ENCODE measurements at places on chromosomes 6 and 20.
A peak's percentile ranks its signal among the peaks of the same experiment; 100 is the strongest.

- no peak for DNase-seq
Observed at GRCh38 chr20:50980071-50980681, 21.6 kb downstream of the MOCS3 start.

GRCh38 chr6:84772428-84773132, 8.2 kb upstream of the TBX18 start:
- DNase-seq, result no peak

DNA sequence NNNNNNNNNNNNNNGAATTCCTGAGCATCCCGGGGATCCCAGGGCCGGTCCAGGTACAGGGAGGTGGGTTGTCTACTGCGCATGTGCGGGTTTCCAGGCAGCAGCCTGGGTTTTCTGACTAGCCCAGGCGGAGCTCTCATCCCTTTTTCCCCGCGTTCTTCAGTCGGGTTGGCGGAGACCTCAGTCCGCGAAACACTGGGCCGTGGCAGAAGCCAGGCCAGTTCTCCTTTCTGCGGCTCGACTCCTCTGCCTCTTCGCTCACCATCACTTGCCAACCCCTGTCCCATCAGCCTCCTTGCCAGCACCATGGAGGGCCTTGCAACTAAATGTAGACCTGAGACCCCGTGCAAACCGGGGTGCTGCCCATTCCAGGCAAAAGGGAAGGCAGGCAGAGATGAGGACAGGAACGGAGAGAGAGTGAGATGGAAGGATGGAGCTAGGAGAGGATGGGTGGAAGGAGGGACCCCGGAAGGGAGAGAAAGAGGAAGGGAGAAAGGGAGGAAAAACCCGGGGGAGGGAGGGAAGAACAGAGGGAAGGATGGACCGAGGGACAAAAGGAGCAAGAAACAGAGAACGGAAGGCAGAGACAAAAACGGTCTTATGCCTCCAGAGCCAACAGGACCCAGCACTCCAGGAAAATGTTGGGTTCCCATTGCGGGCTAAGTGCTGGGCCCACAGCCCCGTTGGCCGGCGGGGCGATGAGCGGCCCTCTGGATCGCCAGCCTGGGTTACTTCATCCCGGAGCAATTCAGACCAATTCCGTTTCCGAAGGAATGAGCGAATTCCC, 445.4 kb upstream of the DEFB115 start:
- DNase-seq, result peak; percentile 38

GRCh38 chr20:38861071-38861401, 55.5 kb downstream of the PPP1R16B start:
- DNase-seq, result no peak

DNA sequence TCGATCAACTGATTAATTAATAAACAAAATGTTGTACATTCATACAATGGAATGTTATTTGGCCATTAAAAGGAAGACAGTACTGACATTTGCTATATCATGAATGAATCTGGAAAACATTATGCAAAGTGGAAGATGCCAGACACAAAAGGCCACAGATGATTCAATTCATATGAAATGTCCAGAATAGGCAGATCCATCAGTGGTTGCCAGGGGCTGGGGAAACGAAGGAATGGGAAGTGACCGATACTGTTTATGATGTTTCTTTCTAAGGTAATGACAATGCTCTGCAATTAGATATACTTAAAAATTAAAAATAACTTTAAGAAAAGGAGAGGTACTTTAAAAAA, 37.2 kb downstream of the ELOVL5 start:
- DNase-seq, result no peak

DNA sequence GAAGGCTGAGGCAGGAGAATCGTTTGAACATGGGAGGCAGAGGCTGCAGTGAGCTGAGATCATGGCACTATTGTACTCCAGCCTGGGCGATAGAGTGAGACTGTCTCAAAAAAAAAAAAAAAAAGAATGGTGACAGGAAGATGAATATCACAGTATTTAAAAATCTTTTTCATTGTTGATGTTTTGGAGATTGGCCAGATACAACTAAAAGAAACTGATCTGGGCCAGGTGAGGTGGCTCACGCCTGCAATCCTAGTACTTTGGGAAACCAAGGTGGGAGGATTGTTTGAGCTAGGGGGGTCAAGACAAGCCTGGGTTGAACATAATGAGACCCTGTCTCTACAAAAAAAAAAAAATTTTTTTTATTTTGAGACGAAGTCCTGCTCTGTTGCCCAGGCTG, 52.1 kb downstream of the TRAF3IP2 start:
- no peak for DNase-seq

DNA sequence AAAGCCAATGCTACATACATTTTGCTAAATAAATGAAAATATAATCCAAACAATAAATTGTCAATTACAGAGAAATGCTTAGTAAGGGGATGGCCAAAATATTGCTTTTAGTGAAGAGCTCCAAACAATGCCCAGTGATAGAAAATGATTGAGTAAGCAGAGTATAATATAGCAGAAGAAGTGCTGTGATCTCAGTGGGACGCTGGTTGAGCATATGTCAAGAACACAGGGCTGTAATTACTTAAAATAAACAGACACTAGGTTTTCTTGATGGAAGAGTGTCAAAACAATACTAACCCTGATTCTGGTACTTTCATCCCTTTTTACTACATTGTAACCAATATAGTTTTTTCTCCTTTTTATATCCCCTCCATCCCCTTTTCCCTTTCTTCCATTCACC, 150.3 kb downstream of the GRIK2 start:
- no peak for DNase-seq

DNA sequence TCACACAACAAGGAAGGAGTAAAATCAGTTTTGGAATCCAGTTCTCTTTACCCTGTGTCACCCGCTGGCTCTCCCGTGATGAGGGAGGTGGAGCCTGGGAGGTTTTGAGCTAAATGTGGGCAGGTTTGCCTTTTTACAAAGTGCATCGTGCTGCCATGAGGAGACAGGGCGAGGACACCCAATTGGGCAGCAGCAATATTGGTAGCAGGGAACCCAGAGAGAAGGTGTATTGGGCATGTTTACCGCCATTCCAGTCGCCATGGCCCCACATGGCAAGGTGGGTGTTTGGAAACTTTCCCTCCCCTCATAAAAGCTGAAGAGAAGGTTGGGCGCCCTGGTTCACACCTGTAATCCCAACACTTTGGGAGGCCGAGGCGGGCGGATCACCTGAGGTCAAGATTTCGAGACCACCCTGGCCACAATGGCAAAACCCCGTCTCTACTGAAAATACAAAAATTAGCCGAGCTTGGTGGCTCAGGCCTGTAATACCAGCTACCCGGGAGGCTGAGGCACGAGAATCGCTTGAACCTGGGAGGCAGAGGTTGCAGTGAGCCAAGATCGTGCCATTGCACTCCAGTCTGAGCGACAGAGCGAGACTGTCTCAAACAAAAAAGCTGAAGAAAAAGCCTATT, 3.5 kb upstream of the UBE2V1 start:
- DNase-seq, result no peak

DNA sequence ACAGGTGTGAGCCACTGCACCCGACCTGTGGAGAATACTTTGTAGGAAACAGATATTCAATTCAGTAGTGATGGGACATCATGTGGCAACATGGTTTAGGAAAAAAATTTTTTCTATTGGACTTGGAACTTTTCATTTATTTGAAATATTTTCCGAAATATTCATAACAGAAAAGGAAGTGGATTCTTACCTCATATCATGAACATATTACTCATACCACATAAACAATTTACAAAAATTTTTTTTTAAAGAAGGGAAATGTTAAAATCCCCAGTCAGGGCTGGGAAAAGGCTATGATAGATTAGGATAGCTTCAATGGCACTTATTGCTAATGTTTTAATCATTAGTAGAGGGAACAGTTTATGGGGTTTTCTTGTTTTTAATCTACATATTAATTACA, 6.8 kb upstream of the ALDH8A1 start:
- DNase-seq, result no peak

GRCh38 chr20:11158146-11158545, 484.3 kb upstream of the JAG1 start:
- DNase-seq, result no peak

GRCh38 chr6:45998524-45998923, 17.1 kb downstream of the CLIC5 start:
- no peak for DNase-seq

- DNase-seq, result peak; percentile 27
Observed at GRCh38 chr6:111564482-111564945, 41.2 kb downstream of the TRAF3IP2 start.

GRCh38 chr6:134014588-134015137, 37.8 kb downstream of the SLC2A12 start:
- no peak for DNase-seq

GRCh38 chr20:11459090-11459890, 458.4 kb upstream of the BTBD3 start:
- peak; percentile 15 for DNase-seq

DNA sequence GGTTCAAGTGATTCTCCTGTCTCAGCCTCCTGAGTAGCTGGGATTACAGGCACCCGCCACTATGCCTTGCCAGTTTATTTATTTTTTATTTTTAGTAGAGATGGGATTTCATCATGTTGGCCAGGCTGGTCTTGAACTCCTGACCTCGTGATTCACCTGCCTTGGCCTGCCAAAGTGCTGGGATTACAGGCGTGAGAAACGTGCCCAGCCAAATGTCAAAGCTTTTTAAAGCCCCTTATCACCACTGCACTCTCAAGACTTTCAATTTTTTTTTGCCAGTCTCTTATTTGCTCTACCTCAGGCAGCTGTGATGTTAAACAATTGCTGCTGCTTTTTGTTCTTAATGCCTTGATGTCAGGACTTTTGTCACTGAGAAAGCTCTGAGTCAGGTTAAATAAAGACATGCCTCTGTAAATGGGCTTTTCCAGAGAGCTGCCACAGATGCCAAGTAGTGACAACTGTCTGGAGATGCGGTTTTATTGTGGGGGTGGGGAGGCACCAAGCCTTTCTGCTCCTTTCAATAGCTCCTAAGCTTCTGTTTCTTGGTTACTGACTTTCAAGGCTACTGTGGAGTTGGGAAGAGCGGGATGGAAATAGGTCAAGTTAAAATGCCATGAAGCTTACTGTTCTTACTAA, 29.2 kb downstream of the RSPH3 start:
- no peak for DNase-seq

DNA sequence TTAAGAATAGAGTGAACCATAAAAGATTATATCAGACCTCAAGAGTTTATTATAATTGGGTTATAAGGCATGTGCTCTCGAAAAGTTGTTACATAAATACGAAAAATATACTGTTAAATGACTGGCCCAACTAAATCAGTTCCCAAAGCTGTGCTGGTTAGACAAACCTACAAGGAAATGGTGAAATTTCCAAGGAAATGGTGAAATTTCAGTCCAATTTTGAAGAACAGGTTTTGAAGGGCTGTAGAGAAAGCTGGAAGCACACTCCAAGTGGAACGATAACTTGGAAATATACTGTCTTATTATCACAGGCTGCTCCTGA, 400 bp upstream of the TRMT11 start:
- DNase-seq, result no peak

GRCh38 chr6:18495236-18495635, 108.1 kb downstream of the RNF144B start:
- no peak for DNase-seq
